Endodermal cell (in vitro differentiated cells): ENCODE measurements at places on chromosomes 7 and 10. TPM values are rescaled to one million over a fixed set of nuclear protein-coding genes. Genes with fewer than 3 reads are reported as not detected.

GRCh38 chr7:44320794-44321371 lies 4.5 kb downstream of the CAMK2B start:
- H3K27ac ChIP-seq = no peak overlapping the region
- no peak overlapping the region for H3K4me3 ChIP-seq
- no peaks in the 10 kb centered on the region for H3K4me1 ChIP-seq

- H3K27me3 ChIP-seq = no peaks in the 10 kb centered on the region
- H3K4me1 ChIP-seq = no peaks in the 10 kb centered on the region
- H3K4me3 ChIP-seq = no peak overlapping the region
- no peaks in the 10 kb centered on the region for H3K36me3 ChIP-seq
- no peak for DNase-seq
These were observed 384.7 kb upstream of the KCND2 start for GRCh38 chr7:119888251-119888650.

DNA sequence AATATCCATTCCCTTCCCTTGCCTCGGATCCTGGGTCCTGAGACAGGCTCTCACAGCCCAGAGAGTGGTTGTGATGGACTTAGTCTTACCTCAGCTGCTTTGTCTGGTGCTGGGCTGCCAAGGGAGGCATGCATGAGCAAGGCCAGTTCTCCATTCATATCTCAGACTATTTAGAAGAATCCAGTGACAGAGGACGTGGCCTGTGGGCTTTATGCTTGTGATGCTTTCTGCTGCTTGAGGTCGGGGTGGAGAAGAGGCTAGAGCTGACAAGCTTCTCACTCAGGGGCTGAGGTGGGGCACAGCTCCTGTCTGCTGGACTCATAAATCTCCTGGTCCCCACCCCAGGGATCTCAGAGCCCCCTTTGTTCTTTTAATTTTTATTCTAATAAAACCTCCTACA lies 66.8 kb downstream of the DNAJC12 start:
- no peaks in the 10 kb centered on the region for H3K4me1 ChIP-seq
- no peaks in the 10 kb centered on the region for H3K36me3 ChIP-seq
- no peak overlapping the region for H3K27ac ChIP-seq
- DNase-seq = no peak
- no peaks in the 10 kb centered on the region for H3K27me3 ChIP-seq

GRCh38 chr7:144787127-144787526 lies 48.7 kb downstream of the TPK1 start:
- H3K4me3 ChIP-seq = no peak overlapping the region
- H3K36me3 ChIP-seq = no peaks in the 10 kb centered on the region
- DNase-seq = no peak
- H3K27ac ChIP-seq = no peak overlapping the region

DNA sequence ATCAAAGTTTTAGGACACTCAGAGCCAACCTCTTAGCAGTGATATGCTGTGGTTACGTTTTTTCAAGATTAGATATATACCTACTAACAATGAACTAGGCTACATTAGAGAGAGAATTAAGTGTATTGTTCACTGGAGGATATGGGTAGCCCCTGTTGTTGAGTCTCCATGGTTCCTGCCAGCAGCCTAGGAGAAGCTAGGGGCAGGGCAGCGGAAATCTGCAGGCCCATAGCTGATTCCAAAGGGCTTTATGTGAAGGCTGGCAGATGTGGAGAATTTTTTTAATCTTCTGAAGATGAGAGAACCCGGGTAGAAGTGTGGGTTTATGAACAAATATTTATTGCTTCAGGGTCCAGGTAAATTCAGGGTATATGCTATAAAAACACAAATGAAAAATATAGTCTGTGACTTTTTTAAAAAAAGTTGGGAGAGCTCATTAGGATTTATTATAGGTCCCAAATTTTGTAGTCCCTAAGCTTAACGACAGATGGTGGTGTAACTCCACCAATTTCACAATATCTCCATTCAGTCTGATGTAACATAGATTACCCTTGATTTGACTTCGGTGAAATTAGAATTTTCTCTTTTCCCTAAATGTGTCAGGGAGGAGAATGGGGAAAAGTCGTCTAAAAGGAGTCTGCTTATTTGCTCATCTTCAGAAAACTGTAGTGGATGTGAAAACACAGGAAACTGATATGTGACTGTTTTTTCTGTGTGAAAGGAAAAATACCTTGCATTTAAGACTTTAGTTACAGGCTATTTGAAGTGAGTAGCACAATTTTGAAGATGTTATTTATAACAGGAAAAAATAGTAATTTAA lies 163.0 kb upstream of the PPP1R3A start:
- no peaks in the 10 kb centered on the region for H3K4me1 ChIP-seq
- H3K27ac ChIP-seq = no peak overlapping the region
- no peaks in the 10 kb centered on the region for H3K36me3 ChIP-seq

DNA sequence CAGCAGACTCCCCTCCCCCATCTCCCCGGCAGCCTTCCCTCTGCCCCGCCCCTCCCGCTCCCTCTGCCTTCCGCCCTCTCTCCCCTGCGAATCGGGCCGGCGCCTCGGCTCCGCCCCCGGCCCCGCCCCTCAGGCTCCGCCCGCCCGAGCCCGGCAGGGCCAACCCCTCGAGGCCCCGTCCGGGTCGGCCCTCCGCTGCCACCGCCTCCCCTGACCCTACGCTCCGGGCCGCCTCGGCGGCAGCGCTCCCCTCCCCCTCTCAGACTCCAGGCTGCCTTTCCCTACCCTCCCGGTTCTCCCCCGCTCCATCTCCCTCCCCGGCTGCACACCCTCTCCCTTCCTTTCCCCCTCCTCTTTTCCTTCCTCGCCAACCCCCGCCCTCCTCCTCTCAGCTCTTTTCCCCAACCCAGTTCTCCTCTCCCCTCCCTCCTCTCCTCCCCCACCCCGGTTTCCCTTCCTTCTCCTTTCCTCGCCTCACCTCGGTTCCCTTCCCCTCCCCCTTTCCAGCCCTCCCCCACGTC lies 1.6 kb downstream of the ZNF467 start:
- no peak overlapping the region for H3K27ac ChIP-seq
- peak; percentile 97 for DNase-seq
- H3K4me3 ChIP-seq = peak overlapping the region; percentile 73
- H3K27me3 ChIP-seq = peaks cover 66% of the 10 kb centered on the region

GRCh38 chr10:93991596-93992284 lies 2.0 kb upstream of the PLCE1 start:
- no peaks in the 10 kb centered on the region for H3K27me3 ChIP-seq
- DNase-seq = peak; percentile 84
- peak overlapping the region; percentile 69 for H3K27ac ChIP-seq
- H3K4me1 ChIP-seq = peaks cover 6% of the 10 kb centered on the region
- H3K36me3 ChIP-seq = no peaks in the 10 kb centered on the region
- H3K4me3 ChIP-seq = peak overlapping the region; percentile 9

DNA sequence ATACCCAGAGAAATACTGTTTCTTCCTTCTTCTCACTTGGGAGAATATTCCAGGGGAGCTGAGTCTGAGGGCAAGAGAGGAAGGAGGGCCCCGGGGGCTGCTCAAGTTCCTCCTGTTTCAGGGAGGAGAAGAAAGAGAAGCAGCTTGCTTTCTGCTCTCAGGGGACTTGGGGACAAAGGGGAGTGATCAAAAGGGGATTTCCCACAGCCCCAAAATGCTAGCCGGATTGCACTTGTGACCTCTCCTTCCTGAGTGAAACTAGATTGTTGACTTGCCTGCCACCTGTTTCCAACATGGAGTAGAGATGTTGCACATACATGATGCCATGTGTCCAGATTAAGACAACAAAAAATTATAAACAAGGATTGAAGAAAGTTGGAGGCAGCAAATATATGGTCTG lies 28.7 kb upstream of the PDCD4 start:
- H3K36me3 ChIP-seq = no peaks in the 10 kb centered on the region
- no peaks in the 10 kb centered on the region for H3K27me3 ChIP-seq
- no peaks in the 10 kb centered on the region for H3K4me1 ChIP-seq
- no peak for DNase-seq
- H3K4me3 ChIP-seq = no peak overlapping the region
- H3K27ac ChIP-seq = no peak overlapping the region

GRCh38 chr10:5545011-5545410 lies 20.2 kb downstream of the CALML3 start:
- H3K36me3 ChIP-seq = no peaks in the 10 kb centered on the region
- no peaks in the 10 kb centered on the region for H3K4me1 ChIP-seq
- no peaks in the 10 kb centered on the region for H3K27me3 ChIP-seq
- no peak overlapping the region for H3K27ac ChIP-seq
- H3K4me3 ChIP-seq = no peak overlapping the region
- no peak for DNase-seq

- H3K27me3 ChIP-seq = no peaks in the 10 kb centered on the region
- no peak overlapping the region for H3K27ac ChIP-seq
- no peak overlapping the region for H3K4me3 ChIP-seq
- no peaks in the 10 kb centered on the region for H3K36me3 ChIP-seq
- no peak for DNase-seq
- no peaks in the 10 kb centered on the region for H3K4me1 ChIP-seq
These were observed 40.1 kb upstream of the CXCL12 start for GRCh38 chr10:44424957-44425356.

DNA sequence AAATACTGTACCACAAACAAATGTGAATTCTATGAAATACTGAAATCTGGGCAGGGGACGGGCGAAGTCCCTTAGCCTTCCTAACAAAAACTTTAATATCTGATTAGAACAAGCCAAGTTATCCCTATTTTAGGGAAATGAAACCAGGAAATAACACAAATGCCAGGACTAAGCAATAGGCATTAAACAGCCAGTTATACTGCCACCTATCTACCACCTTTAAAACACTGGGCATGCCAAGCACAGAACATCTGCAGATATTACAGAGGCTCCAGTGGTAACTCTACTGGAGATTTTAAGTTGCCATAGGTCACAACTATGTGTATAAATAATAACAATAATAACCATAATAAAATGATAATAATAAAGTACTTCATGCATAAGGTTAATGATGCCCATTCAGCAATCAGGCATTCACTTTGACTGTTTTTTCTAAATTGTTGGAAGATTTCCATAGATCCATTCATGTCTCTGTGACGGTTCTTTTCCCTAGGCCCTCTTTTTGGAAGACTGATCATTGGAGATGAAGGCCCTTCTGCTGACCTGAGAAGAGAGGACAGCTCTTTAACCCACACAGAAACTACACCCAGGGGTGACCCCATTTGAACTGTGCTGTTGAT lies 195.7 kb downstream of the CACNA2D1 start:
- H3K36me3 ChIP-seq = no peaks in the 10 kb centered on the region
- no peak overlapping the region for H3K27ac ChIP-seq
- peaks cover 6% of the 10 kb centered on the region for H3K4me1 ChIP-seq
- DNase-seq = no peak
- no peak overlapping the region for H3K4me3 ChIP-seq
- no peaks in the 10 kb centered on the region for H3K27me3 ChIP-seq

DNA sequence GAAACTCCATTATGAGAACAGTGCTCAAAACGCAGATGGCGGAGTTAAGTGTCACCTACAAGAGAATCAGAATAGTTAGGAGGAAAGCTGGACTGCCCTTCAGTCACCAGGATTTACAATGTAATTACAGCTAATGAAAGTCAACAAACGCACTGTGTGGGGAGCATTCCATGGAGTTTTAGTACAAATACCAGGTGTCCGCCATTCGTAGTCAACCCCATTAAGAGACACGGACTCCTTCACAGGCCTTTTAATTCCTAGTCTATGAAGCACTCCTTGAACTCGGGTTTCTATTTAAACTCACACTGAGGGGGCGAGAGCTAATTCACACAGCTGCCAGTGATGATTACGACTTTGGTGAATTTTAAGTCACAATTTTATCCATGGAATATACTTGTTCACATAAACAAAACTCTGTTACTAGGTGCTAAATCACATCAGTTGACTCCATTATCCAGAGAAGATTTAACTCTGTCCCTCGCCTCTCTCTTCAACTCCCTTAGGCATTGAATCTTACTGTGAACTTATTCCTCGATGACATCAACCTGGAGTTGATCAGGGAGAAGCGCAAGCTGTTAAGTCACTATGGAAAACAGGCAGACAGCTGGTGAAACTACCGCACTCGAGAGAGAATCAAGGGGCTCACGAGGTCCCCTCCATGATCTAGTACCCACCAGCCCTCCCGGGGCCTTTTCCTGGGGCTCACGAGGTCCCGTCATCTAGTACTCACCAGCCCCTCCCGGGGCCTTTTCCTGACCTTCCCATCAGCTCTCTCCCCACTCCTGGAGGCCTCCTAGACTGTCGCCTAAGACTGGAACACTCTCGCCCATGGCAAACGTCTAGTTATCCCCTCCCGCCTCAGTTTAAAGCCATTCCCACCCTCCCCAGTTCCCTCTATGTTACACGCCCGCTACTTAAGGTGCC lies 1.5 kb downstream of the ZFAND2A start:
- peaks cover 37% of the 10 kb centered on the region for H3K36me3 ChIP-seq
- no peaks in the 10 kb centered on the region for H3K4me1 ChIP-seq
- H3K4me3 ChIP-seq = peak overlapping the region; percentile 92
- DNase-seq = no peak
- no peak overlapping the region for H3K27ac ChIP-seq

- H3K4me3 ChIP-seq = no peak overlapping the region
- no peaks in the 10 kb centered on the region for H3K4me1 ChIP-seq
- no peak for DNase-seq
- no peaks in the 10 kb centered on the region for H3K27me3 ChIP-seq
- no peak overlapping the region for H3K27ac ChIP-seq
These were observed 52.8 kb upstream of the VWDE start for GRCh38 chr7:12456506-12456905.

DNA sequence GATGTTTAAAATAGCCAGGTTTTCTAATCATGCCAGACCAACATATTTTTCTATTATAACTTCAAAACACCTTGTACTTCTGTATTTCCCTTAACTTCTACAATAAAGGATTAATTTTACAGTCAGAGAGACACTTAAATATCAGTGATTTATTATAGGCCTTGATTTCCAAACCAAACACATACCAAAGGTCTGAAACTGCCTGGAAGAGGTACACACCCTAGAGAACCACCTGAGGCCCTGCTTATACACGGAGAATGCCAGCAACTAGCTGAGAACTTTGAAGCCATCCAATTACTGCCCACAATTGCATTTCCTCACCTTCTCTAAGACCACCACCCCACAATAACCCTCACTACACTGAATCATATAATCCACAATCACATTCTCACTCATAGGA lies 4.9 kb downstream of the CCDC6 start:
- no peak for DNase-seq
- H3K36me3 ChIP-seq = no peaks in the 10 kb centered on the region
- no peak overlapping the region for H3K27ac ChIP-seq

- H3K36me3 ChIP-seq = no peaks in the 10 kb centered on the region
- peak; percentile 36 for DNase-seq
- no peaks in the 10 kb centered on the region for H3K4me1 ChIP-seq
These were observed 5.6 kb upstream of the CDH23 start for GRCh38 chr10:71390921-71391690.

GRCh38 chr7:35280902-35281301 lies 27.0 kb upstream of the TBX20 start:
- no peak overlapping the region for H3K4me3 ChIP-seq
- no peaks in the 10 kb centered on the region for H3K36me3 ChIP-seq
- peaks cover 4% of the 10 kb centered on the region for H3K4me1 ChIP-seq

Gene SPDYE9
- not detected in 3 replicates for total RNA-seq

Gene GDF2
- not detected in 3 replicates for total RNA-seq

Gene PPP1R17
- total RNA-seq = 0.36 and 0.44 TPM in 2 replicates

Gene RELN
- total RNA-seq = 8.5 to 9.2 TPM (median 8.7 TPM) in 3 replicates

Gene ITPRID1
- 3.8 to 5.6 TPM (median 4.6 TPM) in 3 replicates for total RNA-seq

Gene PTN
- total RNA-seq = 4.8 and 6.6 TPM in 2 replicates

Gene SEMA3E
- 438 to 883 TPM (median 466 TPM) in 3 replicates for total RNA-seq

Gene ERCC6
- total RNA-seq = 15.6 to 19.5 TPM (median 18.8 TPM) in 3 replicates

Gene VIPR2
- 1.2 and 1.8 TPM in 2 replicates for total RNA-seq

Gene GRID2IP
- 1.9 and 2.4 TPM in 2 replicates for total RNA-seq
